ENCODE measurements at places on chromosomes 6 and 20.

- no peak for DNase-seq
Observed at GRCh38 chr6:115514656-115515055, 546.0 kb downstream of the FRK start.

GRCh38 chr20:750801-751200 lies 17.5 kb downstream of the SLC52A3 start:
- no peak for DNase-seq

- DNase-seq = no peak
Observed at GRCh38 chr6:149218471-149218870, 99.0 kb upstream of the TAB2 start.

DNA sequence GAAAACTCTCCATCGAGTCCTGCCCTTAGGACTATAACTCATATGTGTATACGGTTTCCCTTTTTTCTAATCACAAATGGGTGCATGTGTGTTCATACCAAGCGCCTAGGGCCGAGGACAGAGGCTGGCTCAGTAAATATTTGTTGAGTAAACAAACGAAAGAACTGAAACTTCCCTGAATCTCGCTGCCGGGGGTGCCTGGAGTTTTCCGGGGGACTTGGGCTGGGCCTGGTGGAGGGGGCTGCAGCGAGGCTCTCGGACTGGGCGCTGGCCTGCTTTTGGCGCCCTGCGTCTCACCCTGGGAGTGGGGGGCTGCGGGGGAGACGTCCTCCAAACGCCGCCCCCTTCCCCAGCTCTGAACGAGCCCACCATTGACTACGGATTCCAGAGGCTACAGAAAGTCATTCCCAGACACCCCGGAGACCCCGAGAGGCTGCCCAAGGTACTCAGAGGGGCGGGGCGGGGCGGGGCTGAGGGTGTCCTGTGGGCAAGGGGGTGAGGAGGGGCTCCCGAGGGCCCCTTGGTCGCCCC lies 49.0 kb downstream of the CPXM1 start:
- no peak for DNase-seq

DNA sequence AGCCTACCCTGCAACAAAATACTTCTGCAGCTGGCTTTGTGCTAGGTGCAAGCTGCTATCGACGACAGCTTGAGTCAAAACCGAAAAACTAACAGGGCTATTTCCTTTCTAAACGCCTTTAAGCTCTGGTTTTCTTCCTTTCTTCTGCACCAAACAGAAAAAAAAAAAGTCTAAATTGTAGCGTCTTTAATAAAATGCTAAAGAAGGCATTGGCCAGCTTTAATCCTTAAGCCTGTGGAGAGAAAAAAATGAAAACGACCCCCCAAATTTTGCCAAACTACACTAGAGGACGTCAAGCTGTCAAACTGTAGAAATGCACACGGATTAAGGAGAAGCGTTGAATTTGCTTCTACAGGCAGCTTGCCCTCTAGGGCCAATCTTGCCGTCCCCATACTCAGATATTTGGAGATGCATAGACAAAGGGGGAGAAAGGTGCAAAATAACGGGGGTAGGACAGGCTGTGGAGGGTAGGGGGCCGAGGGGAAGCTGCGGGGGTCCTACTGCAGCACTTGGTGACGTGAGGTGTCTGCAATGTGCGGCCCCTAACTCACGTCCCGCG lies 1.4 kb upstream of the NRN1 start:
- DNase-seq = no peak

GRCh38 chr6:24545691-24546090 lies 50.9 kb downstream of the ALDH5A1 start:
- DNase-seq = no peak

DNA sequence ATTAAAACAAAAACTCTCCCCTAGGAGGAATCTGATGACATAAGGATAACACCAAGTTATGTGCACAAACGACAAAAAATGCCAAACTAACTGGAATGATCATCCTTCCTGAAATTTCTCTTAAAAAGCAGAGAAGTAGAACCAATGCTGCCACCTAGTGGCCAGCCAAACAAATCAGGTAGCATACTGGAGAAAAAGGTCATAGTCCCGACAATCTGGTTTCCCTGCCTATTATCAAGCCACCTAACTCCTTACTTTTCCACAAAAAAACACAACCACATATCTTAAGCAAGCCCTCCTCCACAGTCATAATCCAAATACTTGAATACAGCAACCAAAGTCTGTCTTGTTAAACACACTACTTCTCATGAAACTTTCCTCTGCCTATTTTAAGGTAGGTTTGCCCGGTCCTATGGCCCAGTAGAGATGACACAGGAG lies 5.3 kb downstream of the OARD1 start:
- DNase-seq = peak; percentile 24

- DNase-seq = no peak
Observed at GRCh38 chr6:54072635-54073313, 38.5 kb upstream of the MLIP start.

DNA sequence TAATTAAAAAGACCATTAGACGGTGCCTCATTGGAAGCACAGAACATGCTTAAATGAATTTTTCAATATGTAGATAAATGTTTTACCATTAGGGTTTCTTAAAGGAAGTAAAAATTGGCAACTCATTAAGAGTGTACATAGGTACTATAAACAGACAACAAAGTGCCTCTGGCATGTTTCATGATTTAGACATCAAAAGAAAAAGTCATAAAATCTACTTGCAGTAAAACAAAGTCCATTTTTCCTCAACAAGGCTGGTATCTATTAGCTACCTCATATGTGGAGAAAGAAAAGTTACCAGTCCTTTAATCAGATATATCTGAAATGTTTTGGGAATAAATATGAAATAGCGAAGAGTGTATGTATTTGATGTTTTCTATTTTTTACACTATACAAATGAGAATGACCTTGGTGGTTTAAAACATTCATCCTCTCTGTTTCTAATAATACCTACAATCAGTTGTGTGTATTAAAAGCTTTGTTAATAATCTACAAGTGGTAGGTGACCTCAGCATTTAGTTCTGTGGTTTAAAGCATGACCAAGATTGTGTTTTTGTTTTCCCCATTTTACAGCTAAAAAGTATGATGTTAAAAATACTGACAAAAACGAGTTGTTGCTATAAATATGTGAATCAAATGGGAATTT lies 87.5 kb downstream of the HDGFL1 start:
- DNase-seq = no peak

GRCh38 chr20:416950-417800 lies 9.1 kb downstream of the RBCK1 start:
- no peak for DNase-seq

DNA sequence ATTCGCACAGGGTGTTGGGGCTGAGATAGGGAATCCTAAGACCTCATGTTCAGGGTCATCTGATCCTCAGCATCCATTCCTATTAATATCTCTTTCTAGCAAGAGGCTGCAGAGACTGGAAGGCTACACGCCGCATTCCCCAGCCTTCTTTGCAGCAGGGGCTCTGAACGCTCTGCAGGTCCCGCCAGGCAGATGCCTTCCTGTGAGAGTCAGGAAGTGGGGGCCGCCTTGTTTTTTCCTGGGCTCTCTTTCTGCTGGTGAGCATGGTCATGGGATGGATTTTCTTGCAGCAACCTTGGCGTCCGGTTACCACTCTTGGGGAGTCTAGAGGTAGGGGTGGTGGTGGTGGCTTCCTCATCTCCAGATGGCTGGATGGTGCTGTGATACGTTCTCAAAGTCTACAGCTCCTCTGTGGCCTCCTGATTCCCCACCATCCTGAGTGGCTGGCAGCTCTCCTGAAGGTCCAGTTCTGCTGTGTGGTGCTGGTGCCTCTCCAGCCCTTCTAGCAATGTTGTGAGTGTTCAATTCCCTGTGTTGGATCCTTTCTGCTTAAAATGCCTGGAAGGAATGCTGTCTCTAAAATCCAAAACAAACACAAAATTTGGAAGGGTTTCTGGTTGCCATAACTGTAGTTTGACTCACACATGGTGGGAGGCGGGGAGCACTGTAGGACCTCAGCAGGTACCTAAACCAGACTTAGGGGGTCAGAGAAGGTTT lies 111.9 kb downstream of the CEBPB start:
- DNase-seq = no peak

- no peak for DNase-seq
Observed at GRCh38 chr6:74993136-74993535, 212.7 kb downstream of the COL12A1 start.

GRCh38 chr6:88520445-88520844 lies 354.3 kb upstream of the CNR1 start:
- no peak for DNase-seq

GRCh38 chr6:37928217-37928616 lies 108.7 kb downstream of the ZFAND3 start:
- DNase-seq = no peak

GRCh38 chr6:158729906-158730540 lies 80.2 kb downstream of the SYTL3 start:
- DNase-seq = no peak

GRCh38 chr6:14453712-14454472 lies 336.3 kb downstream of the CD83 start:
- no peak for DNase-seq

DNA sequence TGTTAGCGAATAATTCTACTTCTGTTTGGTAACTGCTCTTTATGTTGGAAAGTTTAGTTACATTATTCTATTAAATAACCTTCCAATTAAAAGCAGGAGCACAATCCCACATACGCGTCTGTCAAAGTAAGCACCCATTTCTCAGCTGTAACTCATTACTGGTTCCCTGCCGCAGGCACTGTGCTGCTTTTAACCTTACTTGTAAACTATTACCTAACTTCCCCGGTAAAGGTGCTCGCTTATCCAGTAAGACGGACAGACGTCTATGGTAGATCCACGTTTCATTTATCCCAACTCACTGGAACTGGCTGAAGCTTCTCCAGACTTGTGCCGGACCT lies 529 bp upstream of the ENPP4 start:
- DNase-seq = no peak

GRCh38 chr6:105560611-105561066 lies 157.8 kb upstream of the PREP start:
- DNase-seq = no peak

DNA sequence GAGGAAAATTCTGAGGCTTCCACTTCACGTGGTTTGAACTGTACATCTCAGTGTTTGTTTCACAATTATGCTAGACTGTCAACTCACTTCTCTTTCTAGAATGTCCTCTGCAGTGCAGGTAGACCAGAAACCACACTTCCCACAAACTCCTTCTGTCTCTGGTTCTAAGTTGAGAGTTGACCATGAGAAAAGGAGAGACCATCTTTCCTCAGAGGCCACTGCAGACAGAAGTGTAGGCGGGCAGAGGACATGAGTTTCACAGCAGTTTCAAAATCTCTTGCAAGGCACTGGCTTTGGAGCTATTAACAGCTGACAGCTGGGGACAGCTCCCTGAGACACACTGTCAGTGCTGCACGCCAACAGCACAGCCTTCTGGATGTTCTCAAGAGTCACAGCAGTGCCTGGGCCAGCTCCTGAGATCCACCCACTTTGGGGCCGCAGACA lies 55.4 kb upstream of the MOXD1 start:
- no peak for DNase-seq

Measured in stimulated activated CD4-positive, alpha-beta T cell treated with anti-CD3 and anti-CD28 coated beads, Interleukin-1b, Interleukin-23, amount 100 ng/mL, for 1 hour (primary cell).